ENCODE measurements at places on chromosomes 1 and 21.

GRCh38 chr1:182126272-182126800 lies 64.8 kb upstream of the ZNF648 start:
- DNase-seq = no peak

GRCh38 chr1:208167261-208167869 lies 76.8 kb downstream of the PLXNA2 start:
- DNase-seq = no peak

- DNase-seq = no peak
Measured at GRCh38 chr21:22842875-22843274, 1844.7 kb downstream of the NCAM2 start.

DNA sequence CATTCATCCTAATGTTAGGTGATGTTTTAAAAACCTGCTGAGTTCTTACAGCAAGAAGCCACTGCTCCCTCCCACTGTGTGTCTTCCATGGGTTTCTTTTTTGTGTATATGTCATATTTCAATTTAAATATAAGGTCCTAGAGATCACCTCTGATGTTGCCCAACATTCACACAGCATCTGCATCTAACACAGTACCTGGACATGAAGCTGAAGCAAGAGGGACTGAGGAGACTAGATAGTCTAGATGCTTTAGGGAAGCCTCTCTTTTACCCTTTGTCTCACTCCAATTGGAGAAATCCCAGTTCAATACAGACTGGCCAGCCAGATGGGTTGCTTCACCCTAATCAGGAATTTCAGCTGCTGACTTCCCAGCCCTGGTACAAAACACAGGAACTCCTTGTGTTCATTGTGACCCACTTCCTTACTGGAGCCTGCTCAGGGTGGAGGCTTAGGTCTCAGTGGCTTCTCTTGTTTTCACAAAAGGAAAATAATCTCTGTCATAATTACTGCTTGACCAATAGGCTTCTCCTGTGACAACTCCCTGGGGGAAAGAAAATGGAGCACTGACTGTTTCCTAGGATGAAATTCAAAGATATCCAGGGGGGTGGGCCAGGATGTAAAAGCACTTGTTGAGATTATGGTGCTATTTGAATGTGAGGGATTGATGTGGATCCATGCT lies 17.3 kb downstream of the BTG2 start:
- no peak for DNase-seq

DNA sequence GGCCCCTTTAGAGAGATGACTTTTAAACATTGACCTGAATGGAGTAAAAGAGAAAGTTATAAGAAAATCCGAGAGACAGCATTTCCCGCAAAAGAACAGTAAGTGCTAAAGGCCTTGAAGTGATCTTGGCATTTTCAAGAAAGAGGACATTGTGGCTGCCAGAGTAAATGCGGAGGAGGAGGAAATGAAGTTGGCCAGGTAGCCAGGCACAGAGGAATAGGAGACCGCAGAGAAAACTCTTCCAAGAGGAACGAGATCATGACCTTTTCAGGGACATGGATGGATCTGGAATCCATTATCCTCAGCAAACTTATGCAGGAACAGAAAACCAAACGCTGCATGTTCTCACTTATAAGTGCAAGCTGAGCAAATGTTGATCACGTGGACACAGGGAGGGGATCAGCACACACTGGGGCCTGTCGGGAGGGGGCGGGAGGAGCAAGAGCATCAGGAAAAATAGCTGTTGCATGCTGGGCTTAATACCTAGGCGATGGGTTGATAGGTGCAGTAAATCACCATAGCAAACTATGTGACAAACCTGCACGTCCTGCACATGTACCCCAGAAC lies 49.7 kb downstream of the EEIG2 start:
- DNase-seq = no peak

DNA sequence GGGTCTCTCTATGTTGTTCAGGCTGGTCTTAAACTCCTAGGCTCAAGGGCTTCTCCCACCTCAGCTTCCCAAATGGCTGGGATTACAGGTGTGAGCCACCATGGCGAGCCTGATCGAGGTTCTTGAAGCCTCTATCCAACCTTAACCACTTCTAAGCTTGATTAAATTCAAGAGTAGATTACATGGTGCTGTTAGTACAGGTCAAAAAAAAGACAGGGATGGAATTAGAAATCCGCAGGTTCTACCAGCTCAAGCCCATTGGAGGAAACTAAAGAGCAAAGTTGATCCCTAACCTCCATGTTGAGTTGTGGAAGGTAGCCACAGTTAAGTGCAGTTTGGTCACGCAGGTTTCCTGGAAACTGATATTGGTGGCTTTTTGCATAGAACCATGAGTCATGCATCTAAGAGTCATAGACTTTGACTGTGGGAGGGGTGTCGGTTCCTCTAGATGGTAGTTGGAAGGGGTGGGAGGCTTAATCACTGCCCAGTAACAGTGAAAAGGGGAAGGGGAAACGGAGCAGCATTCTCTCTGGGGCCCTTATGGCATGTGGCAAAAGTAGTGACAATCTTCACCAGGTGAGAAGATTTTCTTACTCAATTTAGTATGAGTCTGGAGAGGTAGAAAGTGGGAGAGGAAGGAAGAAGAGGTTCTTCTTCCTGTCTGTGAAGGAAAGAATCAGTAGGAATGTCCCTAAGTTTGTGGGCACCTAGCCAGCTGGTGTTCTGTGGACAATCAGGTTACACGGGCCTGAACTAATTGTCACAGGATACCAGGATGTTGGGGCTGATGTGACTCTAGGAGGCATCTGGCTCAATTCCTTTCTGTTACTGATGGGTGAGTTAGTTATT lies 7.0 kb downstream of the CD53 start:
- DNase-seq = peak; percentile 42

- DNase-seq = no peak
Measured at GRCh38 chr1:192485692-192486436, 89.7 kb upstream of the RGS1 start.

GRCh38 chr1:21616372-21616771 lies 52.8 kb downstream of the RAP1GAP start:
- DNase-seq = no peak

- no peak for DNase-seq
Measured at GRCh38 chr1:156359973-156360372, 9.0 kb upstream of the RHBG start.

GRCh38 chr1:239587574-239588369 lies 201.4 kb downstream of the CHRM3 start:
- DNase-seq = no peak

DNA sequence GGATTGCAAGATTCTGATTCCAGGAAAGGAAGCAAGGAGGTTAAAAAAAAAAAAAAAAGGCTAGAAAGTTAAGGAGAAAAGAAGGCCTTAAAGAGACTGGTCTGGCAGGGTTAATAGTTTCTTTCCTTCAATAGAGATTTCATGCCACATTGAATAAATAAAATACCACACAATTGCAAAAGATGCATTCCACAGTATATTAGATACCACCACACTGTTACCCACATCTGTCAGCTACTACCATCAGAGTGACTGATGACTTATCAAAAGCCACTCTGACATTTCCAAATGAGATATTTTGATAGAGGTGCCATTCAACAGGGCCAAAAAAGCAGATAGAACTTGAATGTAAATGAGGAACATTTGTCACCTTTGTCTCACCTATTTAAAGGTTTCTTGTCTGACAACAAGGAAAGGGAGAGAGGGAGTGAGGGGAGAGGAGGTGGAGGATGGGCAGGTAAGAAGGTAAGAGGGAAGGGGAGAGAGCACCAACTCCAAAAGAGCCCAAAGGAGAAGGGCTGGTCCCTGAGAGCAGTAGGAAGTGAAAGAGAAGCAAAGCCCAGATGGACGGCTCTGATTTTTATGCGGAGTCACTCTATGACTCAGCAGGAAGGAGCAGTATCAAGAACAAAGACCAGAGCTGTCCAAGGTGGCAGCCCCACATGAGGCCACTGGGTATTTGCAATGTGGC lies 38.3 kb downstream of the LRRN2 start:
- DNase-seq = no peak

- DNase-seq = no peak
Measured at GRCh38 chr1:67983867-67984266, 66.6 kb downstream of the DIRAS3 start.

- no peak for DNase-seq
Measured at GRCh38 chr1:183597656-183598347, 7.5 kb upstream of the NCF2 start.

- no peak for DNase-seq
Measured at GRCh38 chr1:21620011-21620410, 49.1 kb downstream of the RAP1GAP start.

DNA sequence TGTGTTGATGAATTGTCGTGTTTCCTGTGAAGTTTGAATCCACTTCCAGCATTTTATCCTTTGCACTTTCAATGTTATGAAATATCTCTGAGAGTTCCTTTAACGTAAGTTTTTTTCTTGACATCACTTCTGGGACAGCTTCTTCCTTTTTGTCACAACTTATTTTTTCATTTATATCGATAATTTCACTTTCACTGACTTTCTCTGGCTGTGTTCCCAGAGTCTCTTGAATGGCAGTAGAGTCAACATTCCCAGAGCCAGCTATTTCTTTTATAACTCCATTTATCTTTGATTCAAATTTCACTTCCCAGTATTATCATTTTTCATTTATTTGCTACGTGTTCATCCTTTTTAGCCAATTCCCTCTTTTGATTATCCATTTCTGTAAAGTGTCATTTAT lies 256.5 kb downstream of the PAPPA2 start:
- no peak for DNase-seq
